Ammon's horn (tissue), 1 donor: ENCODE measurements at places on chromosomes 3 and 15.

DNA sequence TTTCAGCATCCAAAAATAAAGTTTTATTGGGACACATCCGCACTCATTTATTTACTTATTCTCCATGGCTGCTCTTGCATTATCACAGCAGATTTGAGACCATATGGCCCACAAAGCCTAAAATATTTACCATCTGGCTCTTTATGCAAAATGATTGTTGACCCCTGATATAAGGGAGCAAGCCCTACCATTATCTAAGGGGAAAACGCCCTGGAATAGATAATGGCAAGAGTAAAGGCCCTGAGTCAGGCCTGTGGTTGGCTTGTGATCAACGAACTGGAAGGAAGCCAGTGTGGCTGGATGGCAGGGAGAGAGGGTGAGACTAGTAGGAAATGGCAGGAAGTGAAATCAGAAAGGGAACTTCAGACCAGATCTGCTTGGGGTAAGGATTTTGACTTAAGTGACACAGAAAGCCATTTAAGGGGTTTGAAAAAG is 24.6 kb upstream of the DMXL2 start:
- DNase-seq = peak; percentile 70

- no peak for DNase-seq
Observed at GRCh38 chr3:187914231-187914630, 169.0 kb upstream of the BCL6 start.

- DNase-seq = no peak
Observed at GRCh38 chr3:66486646-66487045, 14.2 kb downstream of the LRIG1 start.

GRCh38 chr3:15284121-15284889 is 48.1 kb downstream of the SH3BP5 start:
- DNase-seq = no peak

DNA sequence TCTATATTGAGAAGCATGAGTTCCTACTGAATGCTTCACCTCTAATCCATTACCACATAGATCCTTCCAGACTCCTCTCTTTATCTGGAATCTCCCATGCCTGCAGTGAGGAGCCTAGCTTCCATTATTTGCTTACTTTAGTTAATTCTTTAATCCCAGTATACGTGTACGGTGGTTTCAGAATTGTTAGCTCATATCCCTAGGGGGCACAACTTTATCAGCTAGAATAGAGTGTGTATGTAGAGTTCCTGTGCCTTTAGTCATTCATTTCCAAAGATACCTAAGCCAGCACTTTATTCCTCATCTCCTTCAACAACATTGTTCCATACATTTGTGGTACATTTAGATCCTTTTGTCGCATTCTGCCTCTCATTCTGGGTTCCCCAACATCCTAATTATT is 226.0 kb downstream of the TJP1 start:
- DNase-seq = no peak

- DNase-seq = no peak
Observed at GRCh38 chr3:55616803-55617202, 129.7 kb upstream of the WNT5A start.
